ENCODE measurements at places on chromosomes 11 and 22.

- DNase-seq: no peak
Measured at GRCh38 chr22:25557218-25557617, 7.3 kb upstream of the GRK3 start.

DNA sequence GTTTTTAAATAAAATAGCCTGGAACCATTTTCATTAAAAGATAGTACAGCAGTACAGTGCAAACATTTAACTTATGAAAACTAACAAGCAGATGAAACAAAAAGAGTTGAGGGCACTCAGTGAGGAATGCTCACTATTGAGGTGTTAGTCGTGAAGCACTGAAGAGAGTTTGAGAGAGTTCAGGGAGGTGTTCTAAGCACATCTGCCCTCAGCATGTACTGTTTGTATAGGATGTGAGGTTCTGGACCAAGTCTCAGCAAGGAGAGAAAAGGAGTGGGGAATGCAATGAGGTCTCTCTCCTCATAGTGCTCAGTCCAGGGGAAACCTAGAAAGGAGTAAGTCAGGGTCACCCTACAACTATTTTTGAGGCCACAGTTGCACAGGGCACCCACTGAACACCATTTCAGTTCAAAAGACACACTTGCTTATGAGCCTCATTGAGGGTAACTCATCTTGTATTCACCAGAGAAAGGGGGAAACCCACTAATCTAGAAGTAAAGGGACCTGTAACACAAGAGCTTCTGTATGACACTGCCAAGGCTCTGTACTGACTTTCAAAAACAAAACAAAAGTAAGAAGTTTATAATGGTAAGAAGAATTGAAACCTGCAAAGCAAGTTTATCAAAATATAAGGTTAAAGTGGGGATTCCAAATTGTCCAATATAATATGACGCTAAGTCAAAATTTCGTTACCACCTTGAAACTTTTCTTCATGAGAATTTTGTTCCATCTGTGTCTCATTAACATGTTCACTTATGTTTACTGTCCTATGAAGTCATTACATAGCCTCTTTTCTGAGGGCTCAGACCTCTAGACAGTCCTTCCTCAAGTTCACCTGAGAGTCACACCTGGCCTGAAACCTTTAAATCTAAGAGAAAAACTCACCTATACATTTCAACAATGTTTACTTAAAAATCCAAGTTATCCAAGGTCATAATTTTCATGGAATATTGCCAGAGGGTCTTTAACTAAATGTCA, 275.3 kb downstream of the ETS1 start:
- DNase-seq: no peak

GRCh38 chr11:121892863-121893262, 223.2 kb downstream of the BLID start:
- DNase-seq: no peak

DNA sequence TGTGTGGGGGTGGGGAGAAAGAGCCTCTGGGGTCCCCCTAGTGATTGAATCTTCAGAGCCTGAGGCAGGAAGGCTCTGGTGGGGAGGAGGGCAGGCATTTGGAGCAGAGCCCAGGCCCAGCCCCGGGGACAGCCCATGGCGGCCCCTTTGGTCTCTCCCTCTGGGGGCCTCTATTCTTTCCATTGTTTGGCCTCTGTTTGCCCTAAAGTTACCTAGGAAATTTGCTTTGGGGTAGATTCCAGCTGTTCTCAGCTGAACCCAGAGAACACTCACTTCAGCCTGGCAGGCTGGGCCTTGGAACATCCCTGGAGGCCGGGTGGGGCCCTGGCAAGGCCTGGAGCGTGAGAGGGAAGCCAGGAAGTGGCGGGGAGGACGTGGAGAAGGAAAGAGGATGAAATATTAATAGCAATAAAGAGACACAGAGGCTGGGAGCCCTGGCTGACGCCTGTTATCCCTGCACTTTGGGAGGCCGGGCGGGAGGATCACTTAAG, 22.9 kb upstream of the A4GALT start:
- no peak for DNase-seq

GRCh38 chr11:126337474-126338241, 17.8 kb upstream of the ST3GAL4 start:
- DNase-seq: no peak

- no peak for DNase-seq
Measured at GRCh38 chr22:23164091-23164490, 16.2 kb upstream of the BCR start.

GRCh38 chr11:36392196-36392595, 96.1 kb downstream of the PRR5L start:
- DNase-seq: no peak

DNA sequence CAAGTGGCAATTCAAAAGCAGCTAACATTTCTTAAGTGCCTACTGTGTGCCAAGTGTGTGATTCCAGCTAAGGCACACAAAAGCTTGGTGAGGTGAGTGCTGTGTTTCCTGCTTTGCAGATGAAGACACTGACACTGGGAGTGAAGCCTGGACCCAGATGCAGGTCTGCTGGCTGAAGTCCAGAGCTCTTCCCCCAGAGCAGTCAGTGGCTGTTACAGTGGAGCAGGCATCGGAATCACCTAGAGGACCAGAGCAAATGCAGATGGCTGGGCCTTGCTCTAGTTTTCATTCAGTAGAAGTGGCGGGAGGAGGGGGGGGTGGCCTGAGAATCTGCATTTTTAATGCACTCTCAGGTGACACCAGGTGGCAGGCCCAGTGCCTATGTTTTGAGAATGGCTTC, 342.3 kb downstream of the CADM1 start:
- DNase-seq: no peak

DNA sequence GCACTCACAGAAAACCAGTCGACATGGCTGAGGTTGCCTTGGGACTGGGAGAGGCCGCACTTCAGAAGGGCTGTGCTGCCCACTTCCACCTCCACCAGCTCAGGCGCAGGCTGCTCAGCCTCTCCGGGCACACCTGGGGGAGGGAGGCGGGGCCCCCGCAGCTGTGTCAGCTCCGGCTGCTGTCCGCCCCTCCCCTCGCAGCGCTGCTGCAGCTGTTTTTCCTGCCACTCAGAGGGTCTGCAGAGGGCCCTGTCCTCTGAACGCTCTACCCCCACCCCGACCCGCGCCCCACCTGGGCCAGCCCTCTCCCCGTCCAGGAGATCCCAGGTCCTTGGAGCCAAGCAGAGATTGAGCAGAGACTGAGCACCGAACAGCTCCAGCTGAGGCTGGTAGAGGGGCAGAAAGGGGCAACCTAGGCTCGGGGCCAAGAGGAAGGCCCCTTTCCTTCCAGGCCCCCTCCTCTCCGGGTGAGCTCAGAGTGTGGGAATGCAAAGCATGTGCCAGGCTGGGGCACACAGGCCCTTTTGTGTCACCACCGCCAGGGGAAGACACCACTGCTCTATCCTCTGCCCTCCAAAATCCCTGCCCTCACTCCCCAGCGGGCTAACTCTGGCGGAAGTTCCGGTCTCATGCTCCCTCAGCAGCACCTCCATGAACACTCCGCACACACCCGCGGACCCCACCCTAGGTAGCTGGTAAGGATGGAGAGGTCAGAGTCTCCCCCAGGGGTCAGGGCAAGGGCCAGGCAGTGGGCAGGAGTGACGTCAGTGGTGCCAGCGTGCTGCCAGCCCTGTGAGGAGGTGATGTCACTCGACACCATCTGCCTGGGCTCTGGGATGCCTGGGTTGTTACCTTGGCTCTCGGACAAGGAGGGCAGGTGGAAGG, 1.6 kb downstream of the MCAM start:
- peak; percentile 51 for DNase-seq

- DNase-seq: no peak
Measured at GRCh38 chr11:131471976-131472375, 101.6 kb downstream of the NTM start.

- DNase-seq: no peak
Measured at GRCh38 chr11:126149759-126150625, 61.5 kb downstream of the RPUSD4 start.

- DNase-seq: peak; percentile 70
Measured at GRCh38 chr11:78646564-78647185, 72.0 kb upstream of the NARS2 start.

GRCh38 chr11:92675303-92675702, 294.1 kb upstream of the MTNR1B start:
- no peak for DNase-seq

DNA sequence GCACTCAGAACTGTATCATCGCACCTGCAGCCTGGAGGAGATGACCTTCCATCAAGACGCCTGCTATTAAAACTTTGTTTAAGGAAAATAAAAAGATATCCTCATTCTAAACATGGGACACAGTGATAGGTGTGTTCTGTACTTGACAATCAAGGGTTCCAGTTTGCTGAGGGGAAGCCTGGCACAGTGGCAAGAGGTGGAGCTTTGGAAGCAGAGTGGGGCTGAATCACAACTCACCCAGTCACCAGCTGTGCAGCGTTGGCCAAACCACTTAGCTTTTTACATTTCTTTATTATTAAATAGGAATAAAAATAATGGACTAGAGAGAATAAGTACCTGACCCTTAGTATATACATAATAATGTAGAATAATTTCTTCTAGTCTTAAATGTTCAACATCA, 220.7 kb downstream of the TENM4 start:
- no peak for DNase-seq

DNA sequence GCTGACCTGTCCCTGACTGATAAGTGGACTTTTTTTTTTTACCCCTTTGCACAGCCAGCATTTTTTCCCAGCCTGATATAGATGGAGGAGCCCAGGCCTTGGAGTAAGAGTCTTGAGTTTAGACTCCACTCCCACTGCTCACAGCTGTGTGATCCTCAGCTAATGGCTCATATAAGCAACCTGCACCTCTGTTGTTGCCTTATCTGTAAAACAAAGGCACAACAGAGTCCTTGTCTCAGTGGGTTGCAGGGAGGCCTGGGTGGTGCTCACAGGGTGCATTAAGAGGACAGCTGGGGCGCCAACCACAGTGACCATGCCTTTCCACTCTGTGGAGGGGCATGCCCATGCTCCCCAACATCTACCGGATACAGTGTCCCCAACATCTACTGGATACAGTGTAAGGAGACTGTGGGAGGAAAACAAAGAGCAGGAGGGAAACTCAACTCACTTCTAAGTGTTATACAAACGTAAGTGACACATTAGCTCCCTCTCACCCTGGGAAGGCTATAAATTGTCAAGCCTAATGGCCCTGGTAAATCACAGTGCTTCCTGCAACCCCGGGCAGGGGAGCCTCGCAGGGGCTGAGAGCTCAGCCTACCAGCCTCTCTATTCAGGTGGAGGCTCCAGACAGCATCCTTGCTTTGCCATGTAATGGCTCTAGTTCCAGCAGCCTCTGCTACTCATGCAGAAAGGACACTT, 109.5 kb downstream of the TENM4 start:
- no peak for DNase-seq

- no peak for DNase-seq
Measured at GRCh38 chr22:32327596-32328171, 30.0 kb upstream of the RFPL3 start.

GRCh38 chr22:44317886-44318637, 5.3 kb upstream of the SHISAL1 start:
- no peak for DNase-seq

DNA sequence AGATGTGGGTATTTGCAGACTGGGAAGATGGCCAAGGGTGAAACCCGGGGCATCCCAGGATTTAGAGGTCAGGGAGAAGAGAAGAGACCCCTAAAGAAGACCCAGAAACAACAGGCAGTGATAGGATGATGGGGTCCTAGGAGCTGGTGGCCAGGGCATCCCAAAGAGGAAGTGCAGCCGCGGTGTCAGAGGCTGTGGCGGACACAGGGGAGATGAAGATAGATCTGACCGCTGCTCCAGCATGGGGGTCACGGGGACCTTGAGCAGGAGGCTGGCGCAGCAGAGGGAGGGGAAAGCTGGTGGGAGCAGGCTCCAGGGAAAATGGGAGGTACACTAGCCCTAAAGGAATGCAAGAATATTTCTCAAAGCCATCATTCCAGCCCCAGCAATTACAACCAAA, 47.3 kb downstream of the CTTN start:
- DNase-seq: no peak

DNA sequence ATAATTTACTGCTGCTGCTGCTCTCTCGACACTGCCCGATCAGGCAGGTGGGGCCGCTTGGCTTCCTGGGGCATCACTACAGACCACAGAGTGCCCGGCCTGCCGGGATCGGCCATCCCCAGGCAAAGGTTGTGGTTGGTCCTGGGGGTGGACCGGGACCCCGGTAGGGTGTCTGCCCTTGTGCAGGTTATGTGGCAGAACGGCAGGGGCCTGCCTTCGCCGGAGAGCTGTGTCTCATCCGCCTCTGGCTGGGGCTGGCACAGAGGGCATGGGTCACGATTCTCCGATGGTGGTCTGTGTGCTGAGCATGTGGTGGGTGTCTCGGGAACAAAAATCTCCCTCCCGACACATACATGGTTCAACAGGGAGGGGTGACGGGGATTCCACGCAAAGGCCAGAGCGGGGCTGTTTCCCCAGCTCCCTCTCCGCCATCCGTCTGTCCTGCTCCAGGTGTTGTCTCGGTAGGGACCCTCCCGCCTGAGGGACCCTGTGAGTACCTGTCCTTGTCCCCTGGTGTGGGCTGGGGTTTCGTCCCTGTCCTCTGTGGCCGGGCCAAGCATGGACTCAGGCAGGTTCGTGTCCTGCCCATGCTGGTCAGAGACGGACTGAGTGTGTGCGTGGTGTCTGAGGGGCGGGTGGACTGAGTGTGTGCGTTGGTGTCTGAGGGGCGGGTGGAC, 7.8 kb downstream of the GRAMD4 start:
- DNase-seq: no peak

GRCh38 chr11:78577495-78577894, 2.8 kb upstream of the NARS2 start:
- no peak for DNase-seq

- DNase-seq: no peak
Measured at GRCh38 chr11:111331711-111332479, 33.5 kb downstream of the POU2AF3 start.

GRCh38 chr11:55726715-55727324, 46.4 kb upstream of the OR5D13 start:
- no peak for DNase-seq

DNA sequence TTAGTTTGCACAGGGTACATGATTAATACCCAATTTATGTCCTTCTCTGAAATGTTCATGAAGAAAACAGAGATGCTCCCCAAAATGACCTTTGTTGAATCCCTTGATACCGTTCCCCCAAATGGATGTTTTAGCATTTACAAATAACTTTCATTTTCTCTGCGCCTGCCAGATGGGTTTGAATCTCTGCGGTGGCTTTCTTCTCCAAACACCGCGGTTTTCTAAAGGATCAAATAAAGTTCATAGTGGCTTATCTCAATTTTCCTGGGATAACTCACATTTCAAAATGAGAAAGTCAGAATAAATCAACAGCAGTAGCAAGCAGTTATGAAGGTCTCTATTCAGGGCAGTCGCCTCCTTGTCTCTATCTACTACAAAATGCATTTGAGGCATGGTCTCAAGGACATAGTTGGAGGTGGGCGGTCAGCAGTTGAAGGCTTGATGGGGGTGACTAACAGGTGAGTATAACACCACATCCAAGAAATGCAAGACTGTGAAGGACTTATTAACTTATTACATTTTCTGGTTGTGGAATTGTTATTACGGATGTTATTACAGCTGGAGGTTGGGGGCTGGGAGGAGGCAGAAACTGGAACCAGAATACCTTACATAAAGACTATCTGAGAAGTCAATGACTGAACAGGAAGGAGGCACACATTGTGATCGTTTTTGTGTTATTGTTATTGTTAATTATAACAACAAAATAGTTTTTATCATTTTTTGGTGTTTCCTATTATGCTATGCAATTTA, 1513.3 kb downstream of the FAM181B start:
- DNase-seq: no peak
